Memory B cell (primary cell): ENCODE measurements at places on chromosomes 3 and 15.

DNA sequence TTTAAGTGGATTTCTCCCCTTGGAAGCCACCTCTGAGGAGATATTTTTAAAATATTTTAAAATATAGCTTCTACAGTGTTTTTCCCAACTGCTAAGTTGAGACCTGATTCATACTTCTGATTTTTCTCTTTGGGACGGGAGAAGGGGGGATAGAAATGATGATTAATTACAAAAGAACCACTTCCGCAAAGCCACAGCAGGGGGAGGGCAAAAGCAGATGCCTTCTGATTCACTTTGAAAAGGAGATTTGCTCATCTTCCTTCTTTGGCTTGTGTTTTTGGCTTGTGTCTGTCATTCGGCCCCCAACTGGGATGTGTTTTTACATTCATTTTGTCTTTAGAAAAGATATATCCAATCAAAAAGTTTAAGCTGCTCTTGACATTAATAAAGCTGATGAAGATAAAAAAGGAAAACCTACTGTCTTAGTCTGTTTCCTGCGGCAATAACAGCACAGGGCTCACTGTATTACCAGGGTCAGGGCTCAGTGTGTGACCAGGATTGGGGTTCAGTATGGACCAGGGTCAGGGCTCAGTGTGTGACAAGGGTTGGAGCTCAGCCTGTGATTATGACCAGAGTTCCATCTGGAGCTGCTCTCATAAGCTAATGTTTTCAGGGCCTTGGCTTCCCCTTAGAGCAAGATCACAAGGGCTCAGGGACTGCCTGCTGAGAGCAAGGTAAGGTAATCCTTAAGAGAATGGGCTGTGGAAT, 223.2 kb downstream of the MTHFS start:
- DNase-seq = no peak

DNA sequence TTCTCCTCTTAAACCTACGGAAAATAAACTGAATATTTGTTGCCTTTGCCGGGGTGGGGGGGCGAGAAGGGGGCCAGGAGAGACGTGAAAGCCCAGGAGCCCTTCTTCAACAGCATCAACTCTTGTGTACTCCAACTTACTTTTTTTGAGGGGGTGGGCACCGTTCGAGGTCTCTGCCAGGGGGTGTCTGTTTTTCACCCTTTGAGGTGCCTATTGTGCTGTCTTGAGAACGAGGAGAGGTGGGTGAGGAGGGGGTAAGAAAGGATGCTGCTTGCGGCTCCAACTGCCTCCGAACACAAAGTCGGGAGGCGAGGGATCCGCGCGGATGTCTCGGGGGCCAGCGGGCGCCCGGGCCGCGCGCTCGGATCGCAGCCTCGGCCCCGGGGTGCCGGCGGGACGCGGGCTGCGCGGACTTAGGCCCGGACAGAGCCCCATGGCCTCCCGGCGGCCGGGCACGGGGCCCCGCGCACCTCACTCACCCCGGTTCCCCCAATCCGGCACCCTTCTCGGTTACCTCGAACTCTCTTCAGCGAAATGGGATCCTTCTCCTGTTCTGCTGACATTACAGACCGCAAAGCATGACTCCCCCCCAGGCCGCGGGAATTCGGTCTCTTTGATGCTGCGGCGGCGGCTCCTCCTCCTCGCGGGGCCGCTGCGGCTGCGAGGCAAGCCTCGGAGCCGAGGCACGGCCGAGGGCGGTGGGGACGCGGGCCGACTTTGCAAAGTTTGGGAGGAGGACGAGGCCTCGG, 650 bp downstream of the PYGO1 start:
- DNase-seq = peak; percentile 4

GRCh38 chr15:90903733-90904536, 833 bp downstream of the MAN2A2 start:
- DNase-seq = no peak

- no peak for DNase-seq
Measured at GRCh38 chr3:49019941-49020329, 1.6 kb upstream of the DALRD3 start.

- DNase-seq = no peak
Measured at GRCh38 chr3:157469561-157470294, 33.1 kb downstream of the PTX3 start.

DNA sequence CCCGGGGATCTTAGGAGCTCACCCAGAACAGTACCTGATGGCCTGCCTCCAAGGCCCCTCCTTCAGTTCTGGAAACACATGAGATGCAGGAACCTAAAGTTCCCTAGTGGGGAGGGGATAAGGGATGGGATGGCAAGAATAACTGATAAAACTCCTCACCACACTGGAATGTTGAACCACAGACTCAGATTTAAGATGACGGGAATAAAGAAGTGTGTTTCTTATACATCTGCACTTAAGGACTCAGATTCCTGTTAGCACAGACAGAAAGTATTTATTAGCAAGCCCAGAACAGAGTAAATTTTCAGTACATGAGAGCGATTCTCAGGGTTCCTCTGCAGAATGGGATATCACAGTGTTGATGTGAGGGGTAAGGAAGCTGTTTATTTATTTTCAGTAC, 245.2 kb downstream of the TLE3 start:
- DNase-seq = no peak

- no peak for DNase-seq
Measured at GRCh38 chr15:79450648-79451047, 18.5 kb downstream of the MINAR1 start.
